ENCODE measurements at places on chromosomes 5 and 9. TPM values are rescaled to one million over a fixed set of nuclear protein-coding genes. Genes with fewer than 3 reads are reported as not detected.

Gene STARD4
- total RNA-seq, result 18.9 TPM

Gene PURA
- total RNA-seq, result 29.7 TPM

Gene ARHGEF28
- 41.0 TPM for total RNA-seq

Gene SPATA31D4
- not detected for total RNA-seq

Gene KCNMB1
- total RNA-seq, result 4.9 TPM

Gene FOXD4L4
- total RNA-seq, result not detected

Gene AIF1L
- 16.2 TPM for total RNA-seq

Gene LRRC19
- not detected for total RNA-seq

Gene SLC36A2
- total RNA-seq, result not detected

Gene LHX3
- not detected for total RNA-seq

Gene ORM2
- not detected for total RNA-seq

Gene EMB
- 10.1 TPM for total RNA-seq

Gene STK32A
- total RNA-seq, result 1.5 TPM

Gene PAM
- total RNA-seq, result 136 TPM

Gene HMMR
- 9.3 TPM for total RNA-seq

Gene CD72
- total RNA-seq, result 5.6 TPM

Gene ARL14EPL
- total RNA-seq, result not detected

Gene SLC34A3
- not detected for total RNA-seq

Gene CERCAM
- total RNA-seq, result 36.1 TPM

Gene TAF1L
- total RNA-seq, result not detected

Gene ZSWIM6
- 16.7 TPM for total RNA-seq

Gene AQP3
- 868 TPM for total RNA-seq

Gene C9orf152
- total RNA-seq, result 0.49 TPM

Gene RLN2
- not detected for total RNA-seq

Data from vagina (tissue), 2 donors.